ENCODE measurements at places on chromosomes 16 and 17.

- no peak for DNase-seq
Measured at GRCh38 chr17:44767493-44767892, 8.7 kb downstream of the ADAM11 start.

DNA sequence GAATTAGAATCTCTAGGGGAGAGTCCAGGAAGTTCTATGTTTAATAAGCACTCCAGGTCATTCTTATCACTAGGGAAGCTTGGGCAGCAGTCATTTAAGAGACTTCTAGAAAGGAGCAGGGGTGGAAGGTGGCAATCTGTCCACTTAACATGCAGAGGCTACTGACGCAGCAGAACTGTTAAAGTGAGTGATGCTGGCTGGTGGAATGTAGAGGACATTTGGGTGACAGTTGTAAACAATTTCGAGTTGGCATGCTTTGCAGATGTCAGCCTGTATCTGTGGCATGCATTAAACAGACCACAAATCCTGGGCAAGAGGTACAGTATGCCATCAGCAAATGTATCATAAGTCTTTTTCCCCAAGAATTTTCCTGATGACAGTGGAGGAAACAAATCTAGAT is 40.5 kb upstream of the HS3ST3A1 start:
- DNase-seq: no peak

DNA sequence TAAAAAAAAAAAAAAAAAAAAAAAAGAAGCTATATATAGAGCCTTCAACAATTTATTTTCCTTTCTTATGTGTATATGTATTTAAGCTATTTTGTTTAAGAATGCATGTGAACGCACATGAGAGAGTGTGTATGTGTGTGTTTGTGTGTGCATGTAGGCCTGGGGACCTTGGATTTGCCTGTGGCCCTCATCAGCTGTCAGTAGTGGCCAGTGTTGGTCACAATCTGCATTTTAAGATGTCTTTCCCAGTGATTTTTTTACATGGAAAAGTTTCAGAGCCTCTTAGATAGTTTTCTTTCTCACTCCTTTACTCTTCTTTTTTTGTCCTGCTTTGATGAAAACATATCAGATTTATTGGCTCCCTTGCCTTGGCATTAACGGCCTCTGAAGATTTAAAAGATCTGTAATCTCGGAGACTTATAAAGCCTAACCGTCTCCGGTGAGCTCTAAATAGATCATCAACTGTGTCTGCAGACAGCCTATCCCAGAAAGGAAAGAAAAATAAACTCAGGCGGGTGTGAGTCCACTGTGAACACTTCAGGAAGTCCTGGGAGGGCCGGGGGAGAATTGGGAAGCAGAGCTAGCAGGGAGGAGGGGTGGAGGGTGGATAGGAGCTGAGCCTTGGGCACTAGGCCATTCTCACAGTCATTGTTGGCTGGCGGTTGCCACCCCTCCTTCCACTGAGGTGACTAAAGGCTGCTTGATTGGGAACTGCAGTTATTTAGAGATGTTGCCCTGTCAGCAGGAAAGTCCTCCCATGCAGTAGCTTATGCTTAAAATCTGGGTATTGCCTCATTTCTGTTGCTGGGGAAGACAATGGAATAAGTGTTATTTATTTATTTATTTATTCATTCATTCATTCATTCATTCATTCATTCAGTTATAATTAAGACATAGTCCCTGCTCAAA is 86.8 kb downstream of the WWP2 start:
- DNase-seq: no peak

DNA sequence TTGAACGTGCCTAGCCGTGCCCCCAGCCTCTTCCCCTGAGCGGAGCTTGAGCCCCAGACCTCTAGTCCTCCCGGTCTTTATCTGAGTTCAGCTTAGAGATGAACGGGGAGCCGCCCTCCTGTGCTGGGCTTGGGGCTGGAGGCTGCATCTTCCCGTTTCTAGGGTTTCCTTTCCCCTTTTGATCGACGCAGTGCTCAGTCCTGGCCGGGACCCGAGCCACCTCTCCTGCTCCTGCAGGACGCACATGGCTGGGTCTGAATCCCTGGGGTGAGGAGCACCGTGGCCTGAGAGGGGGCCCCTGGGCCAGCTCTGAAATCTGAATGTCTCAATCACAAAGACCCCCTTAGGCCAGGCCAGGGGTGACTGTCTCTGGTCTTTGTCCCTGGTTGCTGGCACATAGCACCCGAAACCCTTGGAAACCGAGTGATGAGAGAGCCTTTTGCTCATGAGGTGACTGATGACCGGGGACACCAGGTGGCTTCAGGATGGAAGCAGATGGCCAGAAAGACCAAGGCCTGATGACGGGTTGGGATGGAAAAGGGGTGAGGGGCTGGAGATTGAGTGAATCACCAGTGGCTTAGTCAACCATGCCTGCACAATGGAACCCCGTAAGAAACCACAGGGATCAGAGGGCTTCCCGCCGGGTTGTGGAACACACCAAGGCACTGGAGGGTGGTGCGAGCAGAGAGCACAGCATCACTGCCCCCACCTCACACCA is 724 bp downstream of the GAA start:
- peak; percentile 32 for DNase-seq

DNA sequence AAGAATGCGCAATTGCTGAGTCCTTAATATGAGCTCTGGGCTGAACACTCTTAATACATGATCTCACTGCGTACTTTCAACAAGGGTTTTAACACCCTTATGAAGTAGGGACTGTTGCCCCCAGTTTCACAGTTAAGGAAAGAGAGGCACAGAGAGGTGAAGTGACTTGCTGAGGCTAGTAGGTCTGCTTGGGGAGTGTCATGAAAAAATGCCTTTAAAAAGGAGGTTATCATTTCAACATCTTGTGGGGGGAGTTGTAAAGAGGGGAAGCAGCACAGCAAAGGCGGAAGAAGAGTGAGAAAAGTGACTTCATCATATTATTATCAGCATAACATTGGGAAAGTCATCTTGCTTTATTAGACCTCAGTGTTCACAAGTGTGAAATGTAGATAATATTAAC is 2.1 kb downstream of the CCL4L2 start:
- no peak for DNase-seq

- peak; percentile 59 for DNase-seq
Measured at GRCh38 chr17:35117984-35118383, 1.7 kb downstream of the RAD51D start.

- DNase-seq: no peak
Measured at GRCh38 chr16:11063448-11064201, 119.3 kb downstream of the CLEC16A start.

- no peak for DNase-seq
Measured at GRCh38 chr17:20997711-20998570, 44.9 kb downstream of the USP22 start.

DNA sequence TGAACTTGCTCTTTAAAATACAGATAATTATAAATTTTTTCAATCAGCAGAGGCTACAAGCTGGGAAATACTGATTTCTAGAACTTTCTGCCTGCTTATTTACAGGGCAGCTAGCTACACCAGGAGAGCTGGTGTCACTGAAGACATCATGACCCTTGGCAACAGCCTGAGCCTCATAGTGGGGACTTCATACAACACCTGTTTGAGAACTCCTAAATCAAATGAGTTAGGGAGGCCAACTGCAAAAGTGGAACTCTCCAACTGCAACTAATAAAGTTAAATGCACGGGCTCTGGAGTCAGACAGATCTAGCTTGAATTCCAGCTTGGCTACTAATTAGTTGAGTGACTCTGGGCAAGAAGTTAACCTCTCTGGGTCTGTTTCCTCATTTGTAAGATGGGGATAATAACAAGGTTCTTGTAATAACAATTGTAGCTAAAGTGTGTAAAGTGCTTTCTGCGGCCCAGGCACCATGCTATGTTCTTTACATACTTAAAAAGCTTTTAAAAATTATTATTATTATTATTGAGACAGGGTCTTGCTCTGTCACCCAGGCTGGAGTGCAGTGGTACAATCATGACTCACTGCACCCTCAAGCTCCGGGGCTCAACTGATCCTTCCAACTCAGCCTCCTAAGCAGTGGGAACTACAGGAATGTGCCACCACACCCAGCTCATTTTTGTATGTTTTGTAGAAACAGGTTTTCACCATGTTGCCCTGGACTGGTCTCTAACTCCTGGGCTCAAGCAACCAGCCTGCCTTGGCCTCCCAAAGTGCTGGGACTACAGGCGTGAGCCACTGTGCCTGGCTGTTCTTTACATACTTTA is 33.4 kb downstream of the VAC14 start:
- no peak for DNase-seq
